Tibial artery (tissue), 4 donors: ENCODE measurements at places on chromosomes 7 and 10.

GRCh38 chr10:14698111-14698828 lies 76.4 kb downstream of the FAM107B start:
- no peak for DNase-seq

DNA sequence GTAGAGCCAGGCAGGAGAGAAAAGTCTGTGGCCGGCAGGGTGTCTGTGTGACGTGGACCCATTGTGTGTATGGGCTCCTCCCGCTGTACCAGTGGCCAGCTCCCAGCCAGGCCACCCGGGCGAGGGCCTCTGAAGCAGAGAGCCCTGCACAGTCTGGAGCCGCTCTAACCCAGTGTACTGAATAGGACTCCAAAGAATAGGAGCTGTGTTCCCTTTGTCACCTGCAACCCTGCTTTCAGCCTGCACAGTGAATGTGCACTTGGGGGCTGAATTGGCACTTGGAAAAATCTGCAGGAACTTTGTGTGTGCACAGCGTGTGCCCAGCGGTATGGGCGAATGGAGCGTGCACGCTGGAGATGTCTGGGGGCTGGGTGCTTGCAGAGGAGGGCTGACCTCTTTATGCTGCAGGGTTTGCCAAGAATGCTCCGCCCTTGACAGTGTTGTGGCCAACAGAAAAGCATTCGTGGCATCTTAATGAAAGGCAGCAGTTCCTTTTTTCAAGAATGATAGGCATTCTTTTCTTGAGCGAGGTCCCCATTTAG lies 216.2 kb downstream of the AUTS2 start:
- DNase-seq = no peak

- DNase-seq = no peak
These were observed 209.4 kb downstream of the CELF2 start for GRCh38 chr10:11227103-11227502.

DNA sequence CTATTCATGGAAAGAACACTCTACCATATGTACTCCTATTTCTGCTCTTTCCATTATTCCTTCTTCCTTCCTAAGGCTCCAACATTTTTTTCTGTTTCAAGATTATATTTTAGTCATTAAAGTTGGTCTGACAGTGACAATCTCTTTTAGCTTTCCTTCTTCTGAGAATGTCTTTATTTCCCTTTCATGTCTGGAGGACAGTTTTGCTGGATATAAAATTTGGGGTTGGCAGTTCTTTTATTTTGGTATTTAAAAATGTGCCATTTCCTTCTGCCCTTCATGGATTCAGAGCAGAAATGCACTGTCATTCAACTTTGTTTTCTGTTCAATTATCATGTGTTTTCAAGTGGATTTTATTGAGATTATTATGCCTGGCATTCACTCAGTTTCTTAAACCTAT lies 53.1 kb downstream of the VSTM4 start:
- no peak for DNase-seq

GRCh38 chr7:42700406-42701327 lies 211.2 kb downstream of the C7orf25 start:
- no peak for DNase-seq

- DNase-seq = no peak
These were observed 297.9 kb upstream of the ETV1 start for GRCh38 chr7:14287398-14287797.

- DNase-seq = no peak
These were observed 96.4 kb upstream of the PCLO start for GRCh38 chr7:83259064-83259463.

- no peak for DNase-seq
These were observed 22.4 kb downstream of the PPP1R3C start for GRCh38 chr10:91610444-91610843.

DNA sequence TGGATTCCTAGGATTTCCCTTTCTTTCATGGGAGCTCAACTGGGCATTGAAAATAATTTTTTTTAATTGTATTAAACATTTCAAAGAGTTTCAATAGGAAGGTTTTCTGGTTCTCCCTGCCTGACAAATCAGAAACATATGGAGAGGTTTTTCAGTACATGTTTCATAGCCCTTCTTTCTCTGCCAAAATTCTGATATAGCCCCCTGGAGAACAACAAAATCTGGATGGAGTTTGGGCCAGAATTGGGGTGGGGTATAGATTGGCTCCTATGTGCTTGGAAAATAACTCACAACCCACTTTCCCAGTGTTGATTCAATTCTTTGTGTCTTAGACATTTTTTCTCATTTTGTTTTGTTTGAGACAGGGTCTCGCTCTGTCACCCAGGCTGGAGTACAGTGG lies 24.6 kb upstream of the EIF4H start:
- no peak for DNase-seq

DNA sequence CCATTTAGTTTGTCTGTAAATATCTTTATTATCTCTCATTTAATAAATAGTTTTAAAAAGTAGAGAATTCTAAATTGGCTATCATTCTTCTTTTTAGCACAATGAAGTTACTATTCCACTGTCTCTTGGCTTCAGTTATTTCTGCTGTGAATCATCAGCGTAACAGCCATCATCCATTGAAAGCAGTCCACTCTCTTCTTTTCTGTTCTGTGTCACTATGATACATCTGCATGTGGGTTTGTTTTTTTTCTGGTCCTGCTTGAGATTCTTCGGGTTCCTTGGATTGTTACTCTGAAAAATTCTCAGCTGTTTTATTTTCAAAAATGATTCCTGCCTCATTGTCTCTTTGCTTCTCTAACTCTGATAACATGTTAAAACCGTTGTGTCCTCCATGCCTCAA lies 52.5 kb downstream of the CSGALNACT2 start:
- DNase-seq = no peak

GRCh38 chr7:149849174-149849573 lies 11.0 kb downstream of the ZNF862 start:
- DNase-seq = no peak

GRCh38 chr10:101214446-101215396 lies 14.5 kb downstream of the LBX1 start:
- no peak for DNase-seq

DNA sequence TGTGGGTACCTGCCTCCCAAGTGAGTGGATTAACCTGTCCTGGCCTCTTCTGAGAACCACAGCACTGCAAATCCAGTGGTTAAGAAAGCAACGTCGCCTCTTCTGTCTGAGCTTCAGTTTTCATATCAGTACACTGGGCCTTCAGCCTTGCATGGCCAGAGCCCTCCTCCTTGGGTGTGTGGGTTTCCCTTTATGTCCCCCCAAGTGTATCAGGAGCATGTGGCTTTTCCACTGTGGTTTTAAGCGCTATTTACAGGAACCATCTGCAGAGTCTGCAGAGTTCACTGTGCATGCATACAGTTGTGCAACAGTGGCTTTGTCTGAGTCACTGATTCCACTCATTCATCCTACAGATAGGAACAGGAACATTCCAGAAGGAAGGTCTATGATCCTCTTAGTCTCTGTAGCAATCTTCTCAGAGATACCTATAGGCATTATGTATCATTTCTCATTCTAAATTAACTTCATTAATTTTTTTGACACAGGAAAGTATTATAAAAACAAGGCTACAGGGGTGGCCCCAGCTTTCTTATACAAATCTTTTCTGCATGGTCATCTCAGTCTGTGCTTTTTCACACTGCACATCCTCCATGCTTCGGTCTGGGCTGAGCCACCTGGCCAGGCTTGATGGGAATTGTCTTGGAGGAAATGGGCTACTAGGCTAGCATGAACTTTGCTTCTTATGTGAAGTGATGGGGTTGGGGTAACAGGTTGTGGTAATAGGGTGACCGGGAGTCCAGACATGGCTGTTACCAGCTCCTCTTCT lies 17.1 kb downstream of the MBL2 start:
- no peak for DNase-seq

GRCh38 chr7:128389618-128390329 lies 20.0 kb downstream of the IMPDH1 start:
- DNase-seq = no peak

- DNase-seq = no peak
These were observed 97.7 kb upstream of the DNAAF5 start for GRCh38 chr7:628826-629225.

GRCh38 chr10:125171402-125172306 lies 11.3 kb upstream of the CTBP2 start:
- no peak for DNase-seq

- no peak for DNase-seq
These were observed 36.9 kb downstream of the AKR1B1 start for GRCh38 chr7:134422008-134422407.

- DNase-seq = no peak
These were observed 69.8 kb downstream of the TCF7L2 start for GRCh38 chr10:113019692-113020474.

DNA sequence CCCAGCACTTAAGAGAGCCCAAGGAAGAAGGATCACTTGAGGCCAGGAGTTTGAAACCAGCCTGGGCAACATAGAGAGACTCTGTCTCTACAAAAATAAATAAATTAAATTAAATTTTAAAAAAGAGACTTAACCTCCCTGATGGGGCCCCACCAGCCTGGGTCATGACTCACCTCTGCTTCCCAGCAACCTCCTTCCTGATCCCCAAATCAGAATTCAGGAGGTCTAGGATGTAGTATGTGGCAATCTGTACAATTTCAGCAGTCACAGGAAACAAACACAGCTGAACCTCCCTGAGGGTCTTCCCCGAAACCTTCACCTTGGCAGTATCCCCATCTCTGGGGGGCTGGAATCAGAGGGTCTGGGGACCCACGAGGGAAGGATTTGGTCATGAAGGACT lies 9.7 kb upstream of the PPP1R35 start:
- DNase-seq = no peak

- no peak for DNase-seq
These were observed 1.5 kb downstream of the PLEKHA8 start for GRCh38 chr7:30029696-30030095.

DNA sequence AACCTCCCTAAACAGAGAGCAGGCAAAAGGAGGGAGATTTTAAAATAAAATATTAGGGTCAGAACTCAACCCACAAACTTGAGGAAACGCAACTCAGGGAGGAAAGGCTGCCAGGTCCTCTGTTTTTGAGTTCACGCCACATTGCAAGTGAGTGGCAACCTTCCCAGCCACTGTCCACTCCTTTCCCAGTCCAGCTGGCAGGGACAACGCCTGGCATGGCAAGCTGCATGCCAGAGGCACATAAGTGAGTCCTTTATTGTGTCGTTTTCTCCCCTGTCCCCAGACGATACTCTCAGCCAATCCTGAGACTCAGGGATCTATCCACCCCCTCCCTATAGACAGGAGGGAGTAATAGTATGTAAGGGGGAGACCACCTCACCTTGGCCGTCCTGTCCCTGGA lies 22.4 kb downstream of the FBXW4 start:
- no peak for DNase-seq

DNA sequence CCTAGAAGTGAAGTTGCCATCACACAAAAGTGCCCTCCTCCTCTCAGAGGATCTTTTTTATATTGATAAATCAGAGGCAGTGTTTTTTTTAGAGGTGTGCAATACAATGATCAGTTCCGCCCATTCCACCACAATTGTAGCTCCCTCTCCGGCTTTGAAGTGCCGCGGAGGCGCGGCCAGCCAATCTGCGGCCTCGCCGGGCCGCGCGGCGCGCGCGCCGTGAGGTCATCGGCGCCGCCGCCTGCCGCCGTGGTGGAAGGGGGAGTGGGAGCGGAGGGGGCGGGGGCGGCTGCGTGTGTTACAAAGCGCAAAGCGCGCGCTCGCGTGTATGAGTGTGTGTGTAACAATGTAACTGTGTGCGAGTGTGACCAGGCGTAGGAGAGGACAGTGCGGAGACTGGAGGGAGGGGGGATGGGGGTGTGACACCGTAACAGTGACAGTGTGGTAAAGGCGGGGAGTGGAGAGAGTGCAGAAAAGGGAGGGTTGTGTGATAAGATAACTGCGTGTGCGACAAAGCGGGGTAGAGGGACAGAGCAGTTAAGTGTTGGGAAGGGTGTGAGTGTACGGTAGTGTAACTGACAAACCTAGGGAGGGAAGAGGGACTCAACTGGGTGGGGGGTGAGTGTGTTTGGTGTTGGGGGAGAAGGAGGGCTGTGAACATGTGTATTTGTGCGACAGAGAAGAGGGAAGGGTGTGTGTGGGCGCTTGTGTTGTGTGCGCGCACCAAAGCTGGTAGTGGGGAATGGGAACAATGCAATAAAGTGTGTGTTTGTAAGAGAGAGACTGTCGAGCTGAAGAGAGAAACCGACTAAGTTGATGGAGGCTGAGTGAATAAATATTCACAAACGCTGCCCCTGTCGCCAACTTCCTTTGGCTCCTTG lies at the start of gene SP8:
Gene SP8 (minus strand): TSS at position 108 of the 881 bp plus-strand sequence. CDS start 88 bp downstream, at position 20.
- DNase-seq = no peak

- no peak for DNase-seq
These were observed 38.8 kb downstream of the VPS41 start for GRCh38 chr7:38870147-38870546.

DNA sequence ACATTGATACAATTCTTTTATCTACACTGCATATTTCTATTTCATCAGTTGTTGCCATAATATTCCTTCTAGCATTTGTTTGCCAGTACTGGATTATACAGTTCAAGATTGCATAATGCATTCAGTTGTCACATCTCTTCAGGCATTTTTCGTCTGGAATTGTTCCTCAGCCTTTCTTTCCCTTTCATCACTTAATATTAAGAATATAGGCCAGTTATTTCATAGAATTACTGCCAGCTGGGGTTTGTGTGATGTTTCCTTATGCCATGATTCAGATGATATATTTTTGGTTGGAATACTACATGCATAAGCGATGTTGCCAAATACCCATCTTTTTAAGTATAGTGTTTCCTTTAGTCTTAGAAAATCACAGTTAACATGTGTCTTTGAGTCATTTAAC lies 20.8 kb downstream of the KIFBP start:
- DNase-seq = no peak
